Epithelial cell of proximal tubule (primary cell): ENCODE measurements at places on chromosomes 5 and 9. TPM values are rescaled to one million over a fixed set of nuclear protein-coding genes. Genes with fewer than 3 reads are reported as not detected.

- DNase-seq: no peak
Measured at GRCh38 chr9:110103257-110103656, 104.7 kb downstream of the C9orf152 start.

DNA sequence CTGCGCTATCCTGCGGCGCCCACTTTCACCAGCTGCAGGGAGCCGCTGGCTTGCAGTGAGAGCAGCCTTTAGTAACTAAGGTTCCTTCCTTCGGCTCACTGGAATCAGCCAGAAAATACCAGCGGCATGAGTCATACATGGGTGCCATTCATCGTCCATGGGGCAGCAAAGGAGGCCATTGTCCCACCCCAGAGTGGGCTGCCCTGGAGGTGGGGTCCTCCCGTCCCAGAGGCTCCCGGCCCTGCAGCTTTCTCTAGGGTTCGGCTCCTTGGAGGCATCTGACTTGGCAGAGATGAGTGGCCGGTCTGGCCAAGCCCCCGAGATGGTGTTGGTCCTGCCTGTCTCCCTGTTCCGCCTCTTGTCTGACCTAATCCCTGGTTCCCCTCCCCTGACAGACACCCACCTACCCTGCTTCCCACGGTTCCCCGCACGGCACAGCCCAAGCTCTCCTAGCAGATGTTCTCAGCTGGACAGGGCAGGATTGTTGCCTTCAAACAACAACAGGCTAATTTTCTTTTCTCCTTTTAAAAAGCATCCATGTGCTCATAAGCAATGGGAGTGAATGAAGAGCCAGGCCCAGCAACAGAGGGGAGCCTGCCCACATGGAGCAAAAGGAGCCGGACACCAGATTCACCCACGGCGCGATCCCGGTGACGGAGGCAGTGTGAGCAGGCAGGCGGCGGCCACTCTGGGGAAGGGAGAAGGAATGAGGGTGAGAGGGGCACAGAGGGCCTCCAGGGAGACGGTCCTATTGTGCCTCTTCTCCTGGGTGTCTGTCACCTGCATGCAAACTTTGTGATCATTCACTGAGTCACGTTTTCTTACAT lies 97.0 kb upstream of the COL5A1 start:
- no peak for DNase-seq

- no peak for DNase-seq
Measured at GRCh38 chr5:112690605-112691338, 46.9 kb upstream of the APC start.

DNA sequence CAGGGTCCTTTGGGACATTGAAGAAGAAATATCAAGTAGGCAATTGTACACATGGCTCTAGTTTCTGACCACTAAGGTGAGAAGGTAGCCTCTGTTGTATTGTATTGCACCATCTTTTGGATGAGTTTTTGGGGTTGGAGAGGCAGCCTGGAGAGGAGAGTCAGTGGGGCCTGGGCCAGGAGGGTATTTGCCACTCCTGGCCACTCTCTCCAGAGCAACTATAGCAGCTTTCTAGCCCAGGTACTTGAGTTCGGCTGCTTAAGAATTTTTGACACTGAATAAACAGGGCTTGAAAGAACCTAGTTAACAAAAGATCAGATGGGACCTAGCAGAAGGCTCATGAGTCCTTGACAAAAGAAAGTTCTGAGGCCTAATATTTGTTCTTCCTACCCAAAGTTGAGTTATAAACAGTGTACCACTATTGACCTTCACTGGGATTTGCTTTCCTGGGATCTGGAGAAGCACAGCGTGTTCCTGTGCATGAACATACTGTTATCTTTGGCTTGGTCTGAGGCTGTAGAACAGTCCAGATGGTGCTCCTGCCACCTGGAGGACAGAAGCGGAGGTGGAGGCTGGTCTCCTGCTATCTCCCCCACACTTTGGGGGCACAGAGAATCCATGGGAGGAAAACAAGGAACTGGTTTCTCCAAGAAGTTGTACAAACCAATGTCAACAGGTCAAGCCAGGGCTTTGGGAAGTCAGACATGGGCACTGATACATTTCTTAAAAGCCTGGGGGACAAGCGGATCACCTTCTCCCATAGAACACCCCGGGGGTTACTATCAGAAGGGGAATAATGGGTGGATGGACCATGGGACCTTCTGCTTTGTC lies 110.4 kb upstream of the LIFR start:
- DNase-seq: no peak

The CAMK4 gene
- total RNA-seq: 3.9 and 5.1 TPM in 2 replicates

DNA sequence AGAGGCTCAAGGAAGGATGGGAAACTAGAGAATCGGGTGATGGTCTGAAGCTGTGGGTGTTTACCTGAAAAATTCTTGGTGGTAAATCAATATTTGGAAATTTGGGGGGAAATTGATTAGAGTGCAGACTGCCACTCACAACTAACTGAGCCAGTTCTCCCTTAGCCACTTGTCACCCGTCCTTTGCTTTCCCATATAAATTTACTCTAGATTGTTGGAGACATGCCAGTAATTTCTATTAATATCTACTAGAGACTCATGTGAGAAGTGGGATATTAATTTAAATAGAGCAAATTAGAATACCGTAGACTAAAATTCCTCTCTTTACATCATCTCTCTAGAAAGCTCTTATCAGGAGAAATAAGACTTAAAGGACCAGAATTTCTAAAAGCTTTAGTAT lies 471.3 kb upstream of the DAB2 start:
- DNase-seq: no peak

DNA sequence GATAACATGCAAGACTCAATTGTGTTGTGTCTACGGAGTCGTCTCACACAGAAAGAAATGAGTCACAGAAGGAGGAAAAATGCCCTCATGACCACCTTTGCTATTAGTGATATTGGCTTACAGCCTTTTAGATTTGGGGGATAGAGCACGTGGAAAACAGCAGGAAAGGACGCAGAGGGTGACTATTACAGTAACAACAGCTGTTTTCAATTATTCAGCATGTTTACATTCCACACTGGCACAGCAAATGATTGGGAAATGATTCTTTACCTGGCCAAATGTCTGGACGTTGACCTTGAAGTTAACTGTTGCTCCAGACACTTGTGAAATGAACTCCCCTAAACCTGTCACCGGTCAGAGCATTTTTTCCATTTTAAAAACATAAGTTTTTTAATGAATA lies 46.8 kb downstream of the APTX start:
- DNase-seq: no peak

GRCh38 chr5:89756955-89757354 lies 652.6 kb downstream of the CETN3 start:
- DNase-seq: no peak

DNA sequence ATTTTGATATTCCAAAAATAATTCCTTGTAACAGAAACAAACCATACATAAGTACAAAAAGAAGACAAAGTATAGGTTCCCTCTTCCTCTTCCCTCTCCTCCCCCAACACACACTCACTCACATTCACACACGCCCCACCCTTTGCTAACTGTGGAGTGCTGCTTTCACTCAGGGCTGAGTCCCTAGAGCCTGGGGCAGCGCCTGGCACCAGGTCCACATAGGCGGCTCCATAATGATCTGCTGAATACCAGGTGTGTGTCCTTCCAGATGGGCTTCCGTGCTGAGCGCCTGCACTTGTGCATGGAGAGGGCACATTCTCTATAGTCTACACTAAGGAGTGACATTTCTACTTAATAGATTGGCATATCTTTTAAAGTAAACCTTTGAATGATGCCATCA lies 3.7 kb downstream of the SEMA4D start:
- DNase-seq: no peak

GRCh38 chr5:68037546-68037945 lies 178.0 kb upstream of the PIK3R1 start:
- DNase-seq: no peak

The FAM53C gene
- total RNA-seq: 13.7 and 34.7 TPM in 2 replicates

GRCh38 chr9:83220730-83221129 lies 157.8 kb upstream of the RASEF start:
- peak; percentile 91 for DNase-seq

- no peak for DNase-seq
Measured at GRCh38 chr5:59116231-59116865, 533.5 kb downstream of the RAB3C start.

The PNPLA7 gene
- under 0.01 and 0.06 TPM in 2 replicates for total RNA-seq

DNA sequence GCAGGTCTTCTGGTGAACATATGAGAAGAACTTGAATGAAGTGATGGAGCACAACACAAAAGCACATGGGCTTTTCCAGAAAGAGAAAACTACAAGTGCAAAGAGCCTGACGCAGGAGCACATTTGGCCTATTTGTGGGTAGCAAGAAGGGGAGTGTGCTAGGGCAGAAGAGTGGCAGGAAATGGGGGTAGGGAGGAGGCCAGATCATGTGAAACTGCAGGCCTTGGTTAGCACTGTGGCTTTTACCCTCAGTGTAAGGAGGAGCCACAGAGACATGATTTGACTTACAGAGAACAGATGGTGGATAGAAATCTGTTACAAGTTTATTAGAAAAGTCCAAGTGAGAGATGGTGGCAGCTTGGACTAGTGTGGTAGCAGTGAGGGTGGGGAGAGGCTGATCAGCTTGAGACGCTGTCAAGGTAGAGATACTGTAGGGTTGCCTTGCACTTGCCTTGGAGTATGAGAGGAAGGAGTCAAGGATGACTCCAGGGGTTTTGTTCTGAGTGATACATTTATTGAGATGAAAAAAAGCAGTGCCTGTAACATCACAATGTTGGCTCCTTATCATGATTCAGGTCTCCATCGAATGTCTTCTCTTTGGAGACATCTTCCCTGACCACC lies 126.7 kb downstream of the PPP2R2B start:
- no peak for DNase-seq

- DNase-seq: no peak
Measured at GRCh38 chr5:178991190-178992145, 3.7 kb downstream of the GRM6 start.

The TRIM36 gene
- 3.9 and 4.8 TPM in 2 replicates for total RNA-seq
